ENCODE measurements at places on chromosomes 7 and 10.

GRCh38 chr7:100677308-100678267, 4.0 kb downstream of the GNB2 start:
- DNase-seq: no peak

- DNase-seq: no peak
Measured at GRCh38 chr7:37337522-37337921, 111.1 kb downstream of the ELMO1 start.

DNA sequence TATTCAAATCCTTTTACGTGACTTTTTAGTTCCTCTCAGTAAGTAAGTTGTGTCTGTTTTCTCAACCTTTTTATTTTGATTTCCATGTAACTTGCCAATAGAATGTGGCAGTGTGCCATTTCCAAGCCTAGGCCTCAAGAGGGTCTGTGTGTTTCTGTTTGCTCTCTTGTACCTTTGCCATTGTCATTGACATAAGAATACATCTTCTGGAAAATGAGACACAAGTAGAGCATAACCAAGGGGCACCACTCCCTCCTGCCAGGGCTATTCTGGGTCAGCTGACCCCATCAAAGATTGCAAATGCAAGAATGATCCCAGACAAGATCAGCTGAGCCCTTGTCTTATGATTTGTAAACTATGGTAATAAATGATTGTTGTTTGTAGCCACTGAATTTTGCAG, 524.0 kb downstream of the IPMK start:
- DNase-seq: no peak

- DNase-seq: no peak
Measured at GRCh38 chr10:14926722-14927416, 27.0 kb downstream of the DCLRE1C start.

Measured in fibroblast of skin of abdomen (primary cell).